ENCODE measurements at places on chromosomes 2 and 18.

- no peak for DNase-seq
These were observed 30.0 kb downstream of the CTLA4 start for GRCh38 chr2:203897544-203897943.

GRCh38 chr2:84805250-84805958 is 75.5 kb downstream of the TRABD2A start:
- no peak for DNase-seq

GRCh38 chr18:75936862-75937261 is 509.4 kb upstream of the SMIM21 start:
- DNase-seq = no peak

- no peak for DNase-seq
These were observed 238.3 kb downstream of the ATAD2B start for GRCh38 chr2:23688486-23689130.

DNA sequence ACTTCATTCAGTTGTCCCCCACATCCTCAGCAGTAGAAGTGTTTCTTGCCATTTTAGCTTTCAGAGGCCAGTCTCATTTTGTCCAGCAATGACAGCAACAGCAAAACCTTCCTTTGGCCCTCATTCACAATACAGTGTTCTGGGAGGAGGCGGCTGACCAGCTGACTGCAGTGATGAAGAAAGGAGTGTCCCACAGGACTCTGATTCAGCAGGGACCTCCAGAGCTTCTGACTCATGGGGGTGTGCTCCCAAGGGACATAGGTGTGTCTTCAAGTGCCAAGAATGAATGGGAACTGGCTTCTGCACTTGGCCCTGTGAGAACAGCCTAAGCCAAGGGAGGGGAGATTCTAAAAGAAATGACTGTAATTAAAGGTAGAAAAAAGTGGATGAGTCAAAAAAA is 147.0 kb upstream of the PELI1 start:
- no peak for DNase-seq
